Suprapubic skin (tissue), 4 donors: ENCODE measurements at places on chromosomes 12 and 14.

DNA sequence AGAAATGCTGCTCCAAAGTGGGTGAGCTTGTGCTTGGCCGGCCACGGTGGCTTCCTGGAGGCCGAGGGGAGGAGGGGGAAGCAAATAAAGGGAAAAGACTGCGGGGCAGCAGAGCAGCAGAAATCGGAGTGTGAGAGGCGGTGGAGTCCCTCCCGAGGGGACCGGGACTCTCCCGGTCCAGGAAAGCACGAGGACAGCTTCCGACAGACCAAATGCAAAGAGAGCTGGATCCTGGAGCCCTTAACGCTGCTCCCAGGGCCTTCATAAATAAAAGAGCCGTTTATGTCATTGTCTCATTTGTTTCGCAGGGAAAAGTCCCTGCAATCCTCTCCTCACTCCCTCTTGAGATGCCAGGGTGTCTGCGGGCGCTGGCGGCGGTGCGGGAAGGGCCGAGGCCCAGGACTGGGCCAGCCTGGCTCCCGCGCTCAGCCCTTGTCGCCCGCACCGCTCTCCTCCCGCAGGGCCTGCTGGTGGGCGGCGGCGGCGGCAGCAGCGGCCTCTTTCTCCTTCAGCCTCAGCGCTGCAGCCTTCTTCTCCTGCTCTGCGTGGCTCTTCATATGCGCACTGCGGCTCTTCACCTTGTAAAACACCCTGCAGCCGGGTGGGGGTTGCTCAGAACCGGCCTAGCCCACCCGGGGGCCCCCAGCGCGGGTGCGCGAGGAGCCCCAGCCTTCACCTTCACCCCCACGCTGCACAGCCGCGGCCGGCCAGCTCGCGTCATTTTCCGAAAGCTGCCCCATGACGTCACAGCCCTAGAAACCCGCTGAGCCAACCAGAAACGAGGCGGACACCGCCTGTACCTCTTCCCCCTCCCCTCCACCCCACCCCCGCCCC is 4.5 kb upstream of the PNMA1 start:
- DNase-seq = no peak

DNA sequence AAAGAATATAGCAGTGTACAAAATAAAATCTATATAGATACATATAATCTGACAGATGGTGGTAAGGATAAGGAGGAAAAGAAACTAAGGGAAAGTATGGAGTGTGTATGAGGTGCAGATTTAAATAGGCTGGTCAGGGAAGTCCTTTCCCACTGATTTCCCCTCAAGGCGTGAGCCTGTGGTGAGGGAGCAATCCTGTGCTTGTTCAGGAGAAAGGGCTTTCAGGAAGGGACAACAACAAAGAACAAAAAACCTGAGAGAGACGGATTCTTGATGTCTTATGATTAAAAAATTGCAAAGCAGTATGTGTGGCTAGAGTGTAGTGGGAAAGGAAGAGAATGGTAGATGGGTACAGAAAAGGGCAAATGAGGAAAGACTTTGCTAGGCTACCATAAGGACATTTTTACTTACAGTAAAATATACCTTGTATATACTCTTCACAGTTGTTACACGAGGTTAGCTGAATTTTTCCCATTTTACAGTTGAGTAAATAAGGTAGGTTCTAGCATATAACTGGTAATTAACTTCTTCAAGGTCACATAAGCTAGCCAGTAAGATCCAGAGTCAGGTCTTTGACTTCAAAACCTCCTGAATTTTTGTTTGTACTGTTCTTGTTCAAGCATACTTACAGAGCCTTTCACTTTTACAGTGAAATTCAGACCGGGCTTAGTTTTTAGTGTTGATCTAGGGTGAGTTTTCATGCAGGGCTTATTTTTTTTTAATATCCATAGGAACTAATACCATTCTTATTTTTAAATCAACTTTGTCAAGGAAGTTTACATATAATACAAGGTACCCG is 15.6 kb downstream of the CNOT2 start:
- no peak for DNase-seq

- DNase-seq = no peak
Observed at GRCh38 chr12:34377243-34378035, 355.1 kb downstream of the ALG10 start.

- DNase-seq = peak; percentile 44
Observed at GRCh38 chr12:4293299-4293965, 19.9 kb downstream of the CCND2 start.

DNA sequence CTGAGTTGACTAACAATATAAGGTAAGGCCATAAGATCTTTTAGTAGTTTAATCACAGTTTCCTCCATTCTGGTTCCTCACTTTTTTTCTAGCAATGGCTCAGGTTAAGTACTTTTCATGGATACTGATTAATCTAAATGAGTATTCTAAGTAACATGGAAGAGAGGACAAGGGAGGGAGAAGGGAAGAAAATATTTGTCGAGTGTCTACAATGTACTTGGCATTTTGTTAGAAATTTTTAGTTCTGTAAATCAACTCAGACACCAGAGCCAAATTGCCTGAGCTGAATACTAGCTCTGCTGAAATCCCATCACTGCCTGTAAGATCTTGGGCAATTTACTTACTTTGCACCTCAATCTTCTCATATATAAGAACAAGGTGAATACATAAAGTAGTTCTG is 20.2 kb downstream of the RERG start:
- no peak for DNase-seq
